Thyroid gland (tissue), 4 donors: ENCODE measurements at places on chromosomes 7 and 10. TPM values are rescaled to one million over a fixed set of nuclear protein-coding genes. Genes with fewer than 3 reads are reported as not detected.

PRSS2 gene
- total RNA-seq, result not detected

SFTPD gene
- total RNA-seq, result 6.2 TPM

PTPRE gene
- total RNA-seq, result 25.0 TPM

LEP gene
- total RNA-seq, result 0.11 TPM

POLL gene
- total RNA-seq, result 32.8 TPM

CRYGN gene
- 45.5 TPM for total RNA-seq

ANXA8L1 gene
- not detected for total RNA-seq

PTEN gene
- total RNA-seq, result 112 TPM

LIPN gene
- total RNA-seq, result not detected

FBXL13 gene
- total RNA-seq, result 5.6 TPM

HTRA1 gene
- total RNA-seq, result 59.1 TPM

OR9A2 gene
- not detected for total RNA-seq

PLXDC2 gene
- total RNA-seq, result 50.4 TPM

DNA sequence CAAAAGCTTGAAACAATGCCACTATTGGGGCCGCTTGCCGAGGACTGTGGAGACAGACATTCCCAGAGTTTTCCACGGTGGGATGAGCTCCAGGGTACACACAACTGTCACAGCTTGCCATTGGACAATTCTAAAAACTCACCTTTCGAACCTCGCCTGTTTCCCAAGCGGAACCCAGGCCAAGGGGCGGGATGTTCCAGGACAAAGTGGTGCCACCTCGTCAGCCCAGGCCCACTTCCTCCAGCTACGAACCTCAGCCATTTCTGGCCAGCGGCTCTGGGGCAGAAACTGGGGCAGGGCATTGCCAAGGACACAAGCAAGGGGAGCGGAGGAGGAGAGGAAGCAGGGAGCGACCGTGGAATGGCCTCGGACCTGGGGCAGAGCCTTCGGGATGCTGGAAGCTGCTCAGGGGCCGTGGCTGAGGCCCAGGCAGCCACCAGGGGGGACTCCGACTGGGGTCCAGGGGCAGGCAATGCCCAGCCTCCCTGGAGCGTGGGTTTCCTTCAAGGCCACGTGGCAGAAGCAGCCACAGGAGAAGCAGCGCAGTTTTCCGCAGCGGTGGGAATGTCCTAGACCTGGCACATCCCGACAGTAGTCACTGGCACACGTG is 44.7 kb upstream of the INSIG1 start:
- no peak overlapping the region for H3K4me3 ChIP-seq
- H3K4me1 ChIP-seq, result peaks cover 11% of the 10 kb centered on the region
- no peaks in the 10 kb centered on the region for H3K36me3 ChIP-seq
- H3K27me3 ChIP-seq, result no peaks in the 10 kb centered on the region
- DNase-seq, result no peak
- H3K27ac ChIP-seq, result no peak overlapping the region

- H3K36me3 ChIP-seq, result no peaks in the 10 kb centered on the region
- H3K4me1 ChIP-seq, result peaks cover 10% of the 10 kb centered on the region
- no peak for DNase-seq
- H3K27ac ChIP-seq, result no peak overlapping the region
- no peak overlapping the region for H3K4me3 ChIP-seq
- H3K27me3 ChIP-seq, result no peaks in the 10 kb centered on the region
Observed at GRCh38 chr7:106768324-106768751, 96.7 kb upstream of the PIK3CG start.

DNA sequence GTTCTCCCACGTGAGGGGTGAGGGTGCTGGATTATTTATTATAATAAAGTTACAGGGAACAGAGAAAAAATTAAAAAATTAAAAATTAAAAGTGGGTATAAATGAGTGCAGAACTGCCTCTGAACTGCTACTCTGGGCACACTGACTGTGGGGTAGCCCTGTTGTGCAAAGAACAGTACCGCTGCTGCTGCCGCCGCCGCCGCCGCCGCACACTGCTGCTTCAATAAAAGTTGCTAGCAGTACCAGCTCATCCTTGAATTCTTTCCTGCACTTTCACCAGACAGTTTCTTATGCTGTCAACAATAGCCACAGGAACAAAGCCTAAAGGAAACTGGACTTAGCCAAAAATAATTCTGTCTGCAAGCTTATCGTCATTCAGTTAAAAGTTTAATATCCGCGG is 72.1 kb downstream of the GCC1 start:
- no peaks in the 10 kb centered on the region for H3K36me3 ChIP-seq
- no peaks in the 10 kb centered on the region for H3K27me3 ChIP-seq
- DNase-seq, result no peak
- H3K4me3 ChIP-seq, result no peak overlapping the region
- H3K27ac ChIP-seq, result no peak overlapping the region
- H3K4me1 ChIP-seq, result no peaks in the 10 kb centered on the region

- no peaks in the 10 kb centered on the region for H3K36me3 ChIP-seq
- no peak for DNase-seq
- H3K4me3 ChIP-seq, result no peak overlapping the region
- H3K27ac ChIP-seq, result no peak overlapping the region
- no peaks in the 10 kb centered on the region for H3K4me1 ChIP-seq
- H3K27me3 ChIP-seq, result no peaks in the 10 kb centered on the region
Observed at GRCh38 chr10:83942410-83942809, 196.9 kb upstream of the GHITM start.

DNA sequence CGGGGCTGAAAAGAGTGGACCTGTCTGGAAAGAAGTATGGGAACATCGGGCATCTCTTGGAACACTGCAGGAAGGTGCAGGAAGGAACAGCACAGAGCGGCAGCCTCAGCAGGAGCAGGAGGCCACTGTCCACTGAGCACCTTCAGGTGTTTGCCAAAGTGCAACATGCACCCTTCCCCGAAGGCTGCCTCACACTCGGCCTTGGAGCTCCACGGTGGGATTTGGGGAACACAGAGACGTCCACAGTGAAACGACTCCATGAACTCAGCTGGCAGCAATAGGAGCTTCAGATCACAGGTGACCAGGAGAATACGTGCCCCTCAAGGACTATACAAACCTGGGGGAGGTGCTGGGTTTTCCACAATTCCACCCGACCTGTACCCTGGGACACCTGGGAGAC is 140.3 kb upstream of the RET start:
- H3K27ac ChIP-seq, result no peak overlapping the region
- peaks cover 13% of the 10 kb centered on the region for H3K4me1 ChIP-seq
- H3K4me3 ChIP-seq, result no peak overlapping the region
- H3K27me3 ChIP-seq, result peaks cover 5% of the 10 kb centered on the region
- DNase-seq, result no peak

- no peaks in the 10 kb centered on the region for H3K27me3 ChIP-seq
- H3K27ac ChIP-seq, result no peak overlapping the region
- no peak overlapping the region for H3K4me3 ChIP-seq
- DNase-seq, result no peak
Observed at GRCh38 chr7:102424129-102424551, 9.2 kb upstream of the ORAI2 start.

DNA sequence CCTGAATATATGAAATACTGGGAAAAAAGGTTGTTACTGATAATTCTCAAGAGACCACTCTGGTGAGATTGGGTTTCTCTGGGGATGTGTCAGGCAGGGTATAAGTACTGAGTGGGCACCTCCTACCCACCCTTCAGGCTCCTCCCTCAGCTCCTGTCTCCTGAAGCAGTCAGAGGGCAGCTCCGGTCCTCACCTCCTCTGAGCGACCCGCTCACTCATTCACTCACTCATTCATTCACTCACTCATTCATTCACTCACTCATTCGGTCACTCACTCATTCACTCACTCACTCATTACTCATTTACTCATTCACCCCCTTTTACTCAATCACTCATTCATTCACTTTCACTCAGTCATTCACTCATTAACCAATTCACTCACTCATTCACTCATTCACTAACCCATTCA is 6.9 kb upstream of the PFKP start:
- H3K27ac ChIP-seq, result no peak overlapping the region
- H3K27me3 ChIP-seq, result no peaks in the 10 kb centered on the region
- no peak overlapping the region for H3K4me3 ChIP-seq
- H3K36me3 ChIP-seq, result no peaks in the 10 kb centered on the region

- no peak for DNase-seq
- H3K4me3 ChIP-seq, result no peak overlapping the region
- H3K4me1 ChIP-seq, result peaks cover 5% of the 10 kb centered on the region
Observed at GRCh38 chr7:37714606-37715005, 31.0 kb downstream of the GPR141 start.

GRCh38 chr10:122845783-122846332 is at the start of gene CUZD1:
TSS of gene CUZD1 (minus strand) at chr10:122845857. CDS start at chr10:122845843, 14 bp downstream.
- peaks cover 11% of the 10 kb centered on the region for H3K4me1 ChIP-seq
- no peaks in the 10 kb centered on the region for H3K36me3 ChIP-seq
- H3K4me3 ChIP-seq, result no peak within 1 kb of the TSS
- no peak for DNase-seq
- no peaks in the 10 kb centered on the region for H3K27me3 ChIP-seq

GRCh38 chr7:106914018-106914607 is 49.0 kb downstream of the PIK3CG start:
- H3K36me3 ChIP-seq, result no peaks in the 10 kb centered on the region
- no peaks in the 10 kb centered on the region for H3K27me3 ChIP-seq
- H3K4me1 ChIP-seq, result no peaks in the 10 kb centered on the region

- H3K27me3 ChIP-seq, result peaks cover 3% of the 10 kb centered on the region
- H3K27ac ChIP-seq, result no peak overlapping the region
- no peaks in the 10 kb centered on the region for H3K4me1 ChIP-seq
- DNase-seq, result no peak
- no peak overlapping the region for H3K4me3 ChIP-seq
Observed at GRCh38 chr10:100570506-100570905, 34.8 kb downstream of the HIF1AN start.

DNA sequence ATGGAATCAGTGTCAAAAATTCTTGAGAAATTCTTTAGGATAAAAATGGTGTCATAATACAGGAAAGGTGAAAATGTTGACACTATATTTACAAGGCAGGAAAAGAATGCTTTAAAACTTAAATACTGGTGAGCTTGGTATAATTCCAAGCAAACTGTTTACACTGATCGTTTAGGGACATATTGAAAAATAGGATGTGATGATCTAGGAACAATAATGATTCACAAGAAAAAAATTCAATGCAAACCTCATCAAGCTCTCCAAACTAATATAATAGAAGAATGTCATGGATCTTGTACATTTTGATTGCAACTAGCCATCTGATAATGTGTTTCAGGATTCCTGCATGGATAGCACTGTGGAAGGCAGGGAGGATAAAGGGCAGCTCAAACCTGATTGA is 98.4 kb downstream of the CHRM2 start:
- no peak for DNase-seq
- no peaks in the 10 kb centered on the region for H3K27me3 ChIP-seq
- no peaks in the 10 kb centered on the region for H3K36me3 ChIP-seq
- H3K4me3 ChIP-seq, result no peak overlapping the region
- no peaks in the 10 kb centered on the region for H3K4me1 ChIP-seq

DNA sequence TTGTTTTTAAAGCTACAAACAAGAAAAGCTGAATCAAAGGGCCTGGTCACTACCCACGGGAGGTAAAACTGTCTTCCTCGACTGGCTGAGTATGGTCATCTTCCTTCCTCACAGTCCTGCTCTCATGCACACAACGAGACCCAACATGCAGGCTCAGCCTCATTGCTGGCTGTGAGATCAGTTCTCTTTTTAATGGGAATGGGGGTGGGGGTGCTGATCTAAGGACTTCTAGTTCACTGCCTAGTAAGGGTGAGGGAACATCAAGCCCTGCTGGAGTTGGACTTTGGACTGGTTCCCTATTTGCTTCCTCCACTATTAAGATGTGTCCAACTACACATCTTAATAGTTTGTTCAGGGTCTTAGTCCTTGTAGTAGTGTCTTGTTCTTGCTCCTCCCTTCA is 48.2 kb downstream of the ABCB4 start:
- H3K36me3 ChIP-seq, result no peaks in the 10 kb centered on the region
- H3K4me3 ChIP-seq, result no peak overlapping the region
- no peak for DNase-seq
- H3K27ac ChIP-seq, result no peak overlapping the region
- no peaks in the 10 kb centered on the region for H3K27me3 ChIP-seq
